ENCODE measurements at places on chromosomes 4 and X.
A peak's percentile ranks its signal among the peaks of the same experiment; 100 is the strongest.

DNA sequence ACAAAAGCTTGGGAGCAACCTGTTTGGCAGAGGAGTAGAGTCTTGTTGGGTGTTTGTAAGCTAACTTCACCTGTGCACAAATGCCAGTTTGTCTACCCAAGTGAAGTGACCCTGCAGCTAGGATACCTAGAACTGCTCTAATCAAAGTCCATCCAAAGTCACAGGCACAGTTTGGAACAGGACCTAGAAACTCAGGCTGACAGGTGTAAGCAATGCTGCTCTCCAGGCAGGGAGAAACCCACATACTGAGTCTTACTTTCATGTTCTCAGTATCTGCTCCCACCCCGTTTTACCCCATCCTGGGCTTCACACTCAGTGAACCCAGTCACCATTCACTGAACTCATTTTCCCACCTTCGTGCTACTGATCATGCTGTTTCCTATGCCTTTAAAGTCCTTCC is 40.3 kb downstream of the MAML3 start:
- DNase-seq: no peak

GRCh38 chr4:12615822-12616221 is 868.3 kb downstream of the RAB28 start:
- no peak for DNase-seq

DNA sequence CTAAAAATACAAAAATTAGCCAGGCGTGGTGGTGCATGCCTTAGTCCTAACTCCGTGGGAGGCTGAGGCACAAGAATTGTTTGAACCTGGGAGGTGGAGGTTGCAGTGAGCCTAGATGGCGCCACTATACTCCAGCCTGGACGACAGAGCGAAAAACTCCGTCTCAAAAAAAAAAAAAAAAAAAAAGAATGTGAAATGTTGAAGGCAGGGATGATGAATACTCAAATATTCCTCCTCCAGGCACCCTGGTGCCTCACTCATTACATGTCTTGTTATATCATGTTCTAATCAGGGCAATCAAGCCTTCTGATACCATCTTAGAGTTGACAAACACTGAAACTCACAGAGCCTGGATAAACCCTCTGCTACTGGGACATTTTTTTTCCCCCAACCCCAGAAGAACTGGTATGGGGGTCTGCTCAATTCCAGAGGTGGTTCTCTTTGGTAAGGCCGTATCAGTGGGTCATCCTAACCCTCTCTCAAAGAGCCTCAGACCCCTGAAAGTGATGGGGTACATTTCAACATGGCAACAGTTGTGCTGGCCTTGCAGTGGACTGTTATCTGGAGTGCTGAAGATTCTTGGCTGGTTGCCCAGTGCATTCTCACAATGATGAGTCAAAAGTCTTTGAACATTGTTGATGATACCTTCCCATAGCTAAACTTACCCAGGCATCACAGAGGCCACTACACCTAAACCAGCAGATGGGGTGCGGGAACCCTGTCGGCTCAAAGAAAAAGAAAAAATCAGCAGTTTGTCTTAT is 2.4 kb upstream of the SH3KBP1 start:
- DNase-seq: peak; percentile 50

- DNase-seq: no peak
Observed at GRCh38 chrX:85964744-85965143, 82.6 kb downstream of the CHM start.

DNA sequence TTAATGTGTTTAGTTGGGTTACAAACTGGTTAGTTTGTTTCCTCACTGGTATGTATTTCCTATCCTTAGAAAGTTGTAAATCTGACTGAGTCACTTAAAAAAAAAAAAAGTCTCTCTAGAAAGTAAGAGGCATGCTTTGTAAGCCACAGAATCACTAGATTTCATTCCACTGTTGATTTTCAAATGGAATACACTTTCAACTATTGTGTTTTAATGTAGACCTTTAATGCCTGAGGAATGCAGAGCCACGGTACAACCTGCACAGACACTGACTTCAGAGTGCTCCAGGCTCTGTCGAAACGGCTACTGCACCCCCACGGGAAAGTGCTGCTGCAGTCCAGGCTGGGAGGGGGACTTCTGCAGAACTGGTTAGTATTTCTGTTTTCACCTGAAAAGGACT is 88.6 kb downstream of the HHIP start:
- DNase-seq: no peak

DNA sequence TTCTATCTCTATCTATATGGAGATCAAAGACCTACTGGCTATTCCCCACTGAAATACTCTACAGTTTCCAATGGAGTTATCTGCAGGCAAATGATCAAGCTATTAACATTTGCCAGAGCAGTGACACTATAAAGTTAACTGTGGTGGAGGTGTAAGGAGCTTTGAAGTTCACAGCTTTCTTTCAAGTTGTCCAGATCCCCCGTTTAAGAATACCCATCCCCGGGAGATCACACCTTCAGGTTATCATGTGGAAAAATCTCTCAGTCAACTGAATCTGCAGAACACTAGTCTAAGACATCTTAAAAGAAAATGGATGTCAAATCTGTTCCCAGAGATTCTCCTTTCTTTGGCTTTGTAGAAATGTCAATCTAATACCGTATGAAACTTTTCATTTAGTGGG is 80.1 kb downstream of the GPC3 start:
- DNase-seq: no peak

- DNase-seq: peak; percentile 45
Observed at GRCh38 chr4:3480528-3481112, 17.5 kb downstream of the DOK7 start.

- no peak for DNase-seq
Observed at GRCh38 chrX:86137071-86137470, 11.2 kb upstream of the DACH2 start.

DNA sequence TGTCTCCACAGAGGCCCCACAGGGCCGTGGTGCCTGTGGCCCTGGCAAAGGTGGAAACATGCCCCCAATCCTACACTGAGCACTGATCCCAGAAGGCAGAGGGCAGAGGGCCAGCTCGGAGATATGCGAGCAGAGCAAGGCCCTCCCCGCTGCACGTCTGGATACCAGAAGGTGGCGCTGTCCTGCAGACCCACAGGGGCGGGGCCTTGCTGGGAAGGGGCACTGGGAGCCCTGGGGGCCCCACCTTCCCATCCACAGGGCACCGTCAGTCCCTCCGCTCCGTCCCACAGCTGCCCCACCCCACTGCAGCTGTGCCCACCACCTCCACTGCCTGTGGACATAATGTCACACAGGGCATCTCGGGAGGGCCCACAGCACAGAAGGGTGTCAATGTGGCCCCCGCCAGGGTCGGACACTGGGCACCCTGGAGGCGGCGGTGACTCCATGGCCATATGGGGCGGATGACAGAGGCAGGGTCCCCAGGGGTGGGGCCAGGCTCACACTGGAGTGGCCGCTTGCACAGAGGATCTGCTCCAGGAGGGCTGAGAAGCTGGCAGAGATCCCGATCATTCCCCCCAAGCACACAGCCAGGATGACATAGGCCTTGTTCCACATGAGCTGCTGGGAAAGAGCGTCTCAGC is 4.8 kb downstream of the SLC49A3 start:
- no peak for DNase-seq

- no peak for DNase-seq
Observed at GRCh38 chr4:32455231-32455630, 1735.1 kb downstream of the PCDH7 start.

DNA sequence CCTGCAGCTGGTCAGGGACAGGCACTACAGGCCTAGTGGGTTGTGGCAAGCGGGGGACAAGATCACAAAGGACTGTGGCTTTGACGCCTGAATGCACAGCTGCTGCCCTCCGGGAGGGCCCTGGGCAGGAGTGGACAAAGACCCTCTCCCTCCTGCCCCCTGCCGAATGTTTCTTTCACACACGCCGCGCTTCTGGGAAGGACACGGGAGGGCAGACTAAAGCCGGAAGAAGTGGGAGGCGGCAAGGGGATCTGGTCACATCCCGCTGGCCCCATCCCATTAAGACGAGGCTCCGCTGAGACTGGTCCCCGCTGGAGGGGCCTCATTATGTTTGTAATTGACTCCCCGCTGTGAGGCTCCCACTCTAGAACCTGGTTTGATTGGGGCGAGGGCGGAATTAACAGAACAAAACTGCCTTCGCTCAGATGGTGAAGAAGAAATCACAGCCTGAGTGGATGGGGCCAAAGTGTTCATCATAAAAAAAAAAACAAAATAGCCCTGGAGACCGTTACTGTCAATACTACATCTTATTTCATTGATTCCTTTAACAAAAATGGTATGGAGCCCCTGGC is 37.8 kb upstream of the PSAPL1 start:
- DNase-seq: no peak

DNA sequence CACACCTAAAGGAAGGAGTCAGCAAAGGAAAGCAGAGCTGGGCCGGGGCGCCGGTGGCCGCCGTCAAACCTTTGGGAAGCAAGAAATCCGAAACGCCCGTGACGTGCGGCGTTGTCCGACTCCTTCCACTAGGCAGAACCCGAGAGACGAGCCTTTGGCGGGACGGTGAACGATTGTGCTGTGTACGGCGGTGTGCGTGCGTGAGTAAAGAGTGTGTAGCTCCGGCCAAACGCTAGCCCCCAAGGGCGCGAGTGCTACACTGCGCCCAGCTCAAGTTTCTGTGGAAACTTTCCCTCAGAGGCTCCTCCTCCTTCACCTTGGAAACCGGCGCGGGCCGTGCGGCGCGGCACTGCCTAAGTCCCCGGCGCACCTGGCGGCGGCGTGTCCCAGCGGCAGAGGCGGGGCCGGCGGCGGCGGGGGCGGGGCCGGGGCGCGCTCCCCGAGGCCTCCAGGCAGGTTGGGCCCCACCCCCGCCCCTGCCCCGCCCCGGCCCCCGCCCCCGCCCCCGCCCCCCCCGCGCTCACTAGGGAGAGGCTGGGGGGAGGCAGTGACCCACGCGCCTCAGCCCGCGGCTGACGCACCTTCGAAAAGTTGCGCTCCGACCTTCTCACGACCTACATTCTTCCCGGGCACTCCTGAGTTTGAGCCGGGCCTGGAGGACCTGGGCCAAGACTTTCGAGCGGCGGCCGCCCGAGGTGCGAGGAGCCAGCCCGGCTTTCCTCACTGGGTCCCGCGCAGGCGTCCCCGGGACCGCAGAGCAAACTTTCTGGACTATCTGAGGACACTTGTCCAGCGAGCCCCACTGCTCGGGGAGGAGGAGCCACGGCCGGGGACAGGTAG is at the start of gene FHIP1A:
TSS of gene FHIP1A (plus strand) at position 547 of the 840 bp plus-strand sequence. CDS start 157,084 bp downstream, outside the sequence.
- DNase-seq: peak; percentile 89

GRCh38 chr4:4848540-4848939 is 10.9 kb upstream of the MSX1 start:
- no peak for DNase-seq

DNA sequence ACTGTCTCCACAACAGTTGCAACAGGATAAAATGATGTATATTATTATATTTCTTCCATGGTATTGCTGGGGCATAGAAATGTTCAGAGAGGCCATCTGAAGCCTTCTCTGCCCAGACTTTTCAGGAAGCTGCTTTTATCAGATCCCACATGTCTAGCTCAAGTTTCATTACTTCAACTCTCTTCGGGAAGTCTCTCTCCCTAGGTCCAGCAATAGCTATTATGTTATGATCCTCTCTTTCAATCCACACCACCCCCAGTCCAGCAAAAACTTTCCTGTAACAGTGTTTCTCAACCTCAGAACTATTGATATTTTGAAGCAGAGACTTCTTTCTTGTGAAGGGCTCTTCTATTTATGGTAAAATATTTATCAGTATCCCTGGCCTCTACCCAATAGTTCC is 44.9 kb downstream of the CXCL1 start:
- DNase-seq: no peak

GRCh38 chr4:51960486-51960885 is 59.7 kb downstream of the LRRC66 start:
- DNase-seq: no peak

DNA sequence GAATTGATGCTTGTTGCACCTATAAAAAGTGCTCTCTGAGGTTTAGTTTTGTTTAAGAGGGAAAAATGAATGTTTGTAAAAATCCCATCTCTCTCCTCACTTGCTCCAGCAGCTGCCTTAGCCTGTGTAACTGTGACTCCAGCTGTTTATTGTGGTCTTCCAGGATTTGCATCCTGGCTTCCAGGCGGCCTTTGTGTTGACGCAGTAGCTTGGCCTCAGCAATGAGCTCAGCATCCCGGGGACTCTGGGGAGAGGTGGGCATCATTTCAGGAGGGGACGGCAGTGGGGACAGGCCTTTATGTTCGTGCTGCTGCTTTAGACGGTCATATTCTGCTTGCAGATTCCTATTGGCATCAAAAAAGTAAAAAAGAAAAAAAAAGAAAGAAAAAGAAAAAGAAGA is 75.3 kb upstream of the FTHL17 start:
- no peak for DNase-seq

DNA sequence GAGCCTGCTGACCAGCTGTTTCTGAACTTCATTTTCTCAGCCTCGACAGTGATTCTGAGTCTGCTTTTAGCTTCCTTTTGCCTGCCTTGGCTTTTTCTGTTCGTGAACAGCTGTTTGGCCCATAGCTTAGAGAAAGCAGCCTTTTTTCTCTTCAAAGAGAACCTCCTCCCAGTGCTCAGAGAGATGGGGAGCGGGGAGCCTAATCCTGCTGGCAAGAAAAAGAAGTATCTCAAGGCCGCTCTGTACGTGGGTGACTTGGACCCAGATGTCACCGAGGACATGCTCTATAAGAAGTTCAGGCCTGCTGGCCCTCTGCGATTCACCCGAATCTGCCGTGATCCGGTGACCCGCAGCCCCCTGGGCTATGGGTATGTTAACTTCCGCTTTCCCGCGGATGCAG is 756 bp downstream of the PABPC5 start:
- DNase-seq: no peak

DNA sequence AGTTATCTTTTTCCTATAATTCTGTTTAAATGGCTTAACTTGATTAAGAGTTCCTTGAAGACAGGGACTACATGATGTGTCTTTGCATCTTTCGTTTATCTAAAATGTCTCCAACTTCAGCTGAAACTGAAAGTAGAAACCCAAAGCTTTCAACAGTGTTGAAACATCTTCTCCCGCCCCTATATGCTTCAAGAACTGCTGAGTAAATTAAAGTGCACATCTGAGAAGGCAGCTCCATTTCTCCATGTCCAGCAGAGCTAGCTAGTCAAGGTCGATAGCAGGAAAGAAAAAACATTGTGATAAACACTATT is 185.7 kb upstream of the TBL1X start:
- no peak for DNase-seq

DNA sequence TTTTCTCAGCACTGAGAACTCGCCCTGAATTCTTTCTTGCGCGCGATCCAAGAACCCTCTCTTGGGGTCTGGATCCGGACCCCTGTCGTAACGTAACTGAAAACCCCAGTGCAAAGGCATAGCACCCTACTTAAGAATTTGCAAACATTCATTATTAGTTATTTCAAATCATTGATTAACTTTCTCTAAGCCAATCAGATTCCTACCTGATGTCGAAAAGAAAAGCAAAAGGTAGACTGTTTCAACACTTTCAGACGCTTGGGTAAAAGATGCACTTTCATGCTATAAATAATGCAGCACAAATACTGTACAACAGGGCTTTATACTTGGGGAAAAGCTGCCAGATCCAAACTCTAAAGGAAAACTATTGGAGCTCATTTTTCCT is 817 bp upstream of the WDR19 start:
- DNase-seq: no peak

GRCh38 chrX:118983513-118983912 is 9.1 kb downstream of the LONRF3 start:
- DNase-seq: no peak

GRCh38 chrX:19956306-19956705 is 34.6 kb downstream of the BCLAF3 start:
- DNase-seq: no peak
